ENCODE measurements at places on chromosomes 16 and 17.

- DNase-seq = no peak
Measured at GRCh38 chr16:4060009-4060408, 56.2 kb downstream of the ADCY9 start.

- DNase-seq = no peak
Measured at GRCh38 chr16:81237282-81237681, 1.2 kb upstream of the BCO1 start.

GRCh38 chr17:55005520-55005919 is 37.0 kb downstream of the STXBP4 start:
- DNase-seq = no peak

GRCh38 chr16:61002479-61003204 is 1033.6 kb downstream of the CDH8 start:
- no peak for DNase-seq

GRCh38 chr16:7278636-7279035 is 54.0 kb upstream of the RBFOX1 start:
- no peak for DNase-seq

GRCh38 chr16:70604407-70605282 is 41.7 kb upstream of the IL34 start:
- no peak for DNase-seq

DNA sequence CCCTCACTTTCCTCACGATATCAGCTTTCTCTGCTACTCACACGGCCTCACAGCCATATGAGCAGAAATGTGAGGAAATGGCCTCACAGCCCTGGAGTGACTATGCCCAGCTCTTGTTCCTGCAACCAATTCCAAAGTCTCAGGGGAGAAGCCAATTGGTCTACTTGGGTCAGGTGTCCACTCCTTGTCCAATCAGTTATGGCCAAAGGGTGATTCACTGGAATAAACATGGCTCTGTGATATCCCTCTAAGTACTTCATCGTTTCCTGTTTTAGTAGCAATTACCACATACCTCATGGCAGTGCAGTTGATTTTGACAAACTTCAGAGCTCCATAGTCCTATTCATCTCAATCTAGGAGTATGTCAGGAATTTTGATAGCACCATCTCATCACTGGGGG is 195.4 kb downstream of the KATNIP start:
- no peak for DNase-seq

DNA sequence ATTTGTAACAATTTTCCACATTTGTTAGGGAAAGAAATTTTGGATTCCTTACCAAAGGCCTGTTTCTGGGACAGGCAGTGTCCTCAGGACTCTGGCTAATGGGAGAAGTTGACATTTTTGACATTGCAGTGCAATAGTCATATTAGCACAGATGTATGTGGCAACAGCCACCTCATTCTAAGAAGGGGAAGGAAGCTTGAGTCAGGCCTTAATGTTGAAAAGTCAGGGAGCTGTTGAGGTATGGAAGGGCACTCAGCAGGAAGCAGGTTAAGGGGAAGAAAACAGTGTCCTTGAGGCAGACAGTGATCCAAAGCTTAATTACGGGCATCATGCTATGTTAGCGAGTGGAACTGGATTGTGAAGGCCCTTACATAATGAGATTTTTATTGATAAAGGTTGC is 20.9 kb downstream of the AKTIP start:
- DNase-seq = no peak

GRCh38 chr17:77546772-77547241 is 406.0 kb downstream of the SEC14L1 start:
- DNase-seq = no peak

GRCh38 chr16:11950388-11950787 is 8.5 kb upstream of the NPIPB2 start:
- no peak for DNase-seq

DNA sequence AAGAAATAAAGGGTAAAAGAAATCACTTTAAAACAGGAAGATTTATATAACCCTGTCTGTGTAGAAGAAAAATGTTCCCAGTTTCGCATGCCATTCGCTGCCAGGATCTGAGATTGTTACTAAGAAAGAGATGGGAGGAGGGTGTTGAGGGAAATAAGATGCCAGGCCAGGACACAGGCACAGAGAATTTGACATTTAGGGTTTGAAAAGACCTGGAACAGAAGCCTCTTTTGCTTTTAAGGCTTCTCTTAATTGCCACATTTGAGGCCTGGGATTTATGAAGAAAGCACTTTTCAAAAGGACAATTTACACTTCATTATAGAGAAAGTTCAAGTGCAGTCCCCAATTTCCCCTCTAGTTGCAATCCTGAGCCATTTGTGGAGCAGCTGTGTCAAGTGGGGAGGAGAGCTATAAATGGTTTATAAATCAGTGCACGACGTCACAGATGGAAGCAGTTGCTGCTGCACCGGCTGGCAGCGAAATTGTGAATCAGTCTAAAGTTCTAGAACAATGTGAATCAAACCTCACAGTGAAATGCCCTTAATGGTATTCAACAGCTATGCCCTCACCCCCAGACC is 26.5 kb upstream of the C16orf87 start:
- DNase-seq = no peak

- no peak for DNase-seq
Measured at GRCh38 chr17:27418366-27418615, 38.0 kb upstream of the KSR1 start.

GRCh38 chr16:83652943-83653342 is 154.8 kb upstream of the HSBP1 start:
- no peak for DNase-seq

DNA sequence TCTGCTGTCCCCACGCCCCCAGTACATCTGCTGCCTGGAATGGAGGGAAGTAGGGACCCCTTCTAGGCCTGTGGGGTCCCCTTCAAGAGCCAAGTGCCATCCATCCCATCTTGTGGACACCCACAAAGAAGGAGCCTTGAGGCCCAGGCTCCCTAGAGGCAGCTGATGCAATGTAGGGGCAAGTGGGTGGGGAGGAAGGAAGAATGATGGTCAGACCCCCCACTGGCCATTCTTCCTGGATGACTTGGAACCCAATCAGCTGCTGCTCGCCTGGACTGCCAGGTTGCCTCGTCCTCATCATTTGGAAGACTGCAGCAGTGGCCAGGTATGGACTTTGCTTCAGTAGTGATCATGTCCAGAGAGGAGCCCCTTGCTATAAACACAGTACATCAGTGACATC is 48.9 kb downstream of the SMPD3 start:
- DNase-seq = no peak

- DNase-seq = no peak
Measured at GRCh38 chr17:72244956-72245355, 124.1 kb downstream of the SOX9 start.

DNA sequence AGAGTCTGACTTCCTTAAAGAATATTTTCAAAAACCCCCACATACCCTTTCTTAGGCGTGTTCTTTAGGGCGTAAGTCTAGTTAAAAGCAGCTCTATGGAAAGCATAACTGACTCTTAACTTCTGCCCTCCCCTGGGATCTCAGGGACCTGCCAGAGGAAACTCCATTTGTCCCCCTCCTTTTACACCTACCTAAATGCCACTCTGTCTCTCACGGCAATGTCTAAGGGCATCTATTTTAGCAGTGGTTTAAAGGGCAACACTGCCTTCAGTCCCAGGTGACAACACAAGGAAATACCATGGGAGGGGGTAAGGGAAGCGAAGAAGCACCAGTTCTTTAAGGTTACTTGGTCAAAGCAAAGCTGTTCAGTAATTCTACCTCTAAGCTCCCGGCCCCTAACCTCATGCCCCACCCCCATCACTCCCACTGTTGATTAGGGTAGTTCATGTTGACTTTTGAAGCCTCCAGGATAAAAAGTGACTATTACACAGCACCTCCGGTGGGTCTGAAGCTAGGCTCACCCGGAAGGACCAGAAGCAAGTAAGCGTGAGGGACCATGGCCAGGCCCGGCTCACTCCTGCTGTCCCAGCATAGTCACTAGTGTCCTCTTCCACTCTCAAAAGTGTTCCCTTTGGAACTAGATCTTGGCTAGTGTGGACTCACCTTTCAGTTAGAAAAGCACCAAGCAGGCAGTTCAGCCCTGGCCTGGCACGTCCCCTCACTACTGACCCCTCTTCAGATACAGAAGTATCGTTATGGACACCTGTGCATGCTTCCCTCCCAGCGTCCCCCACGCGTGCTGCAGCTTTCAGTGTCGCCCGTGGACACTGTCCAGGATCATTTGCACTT is 47.1 kb downstream of the CYTH1 start:
- no peak for DNase-seq

DNA sequence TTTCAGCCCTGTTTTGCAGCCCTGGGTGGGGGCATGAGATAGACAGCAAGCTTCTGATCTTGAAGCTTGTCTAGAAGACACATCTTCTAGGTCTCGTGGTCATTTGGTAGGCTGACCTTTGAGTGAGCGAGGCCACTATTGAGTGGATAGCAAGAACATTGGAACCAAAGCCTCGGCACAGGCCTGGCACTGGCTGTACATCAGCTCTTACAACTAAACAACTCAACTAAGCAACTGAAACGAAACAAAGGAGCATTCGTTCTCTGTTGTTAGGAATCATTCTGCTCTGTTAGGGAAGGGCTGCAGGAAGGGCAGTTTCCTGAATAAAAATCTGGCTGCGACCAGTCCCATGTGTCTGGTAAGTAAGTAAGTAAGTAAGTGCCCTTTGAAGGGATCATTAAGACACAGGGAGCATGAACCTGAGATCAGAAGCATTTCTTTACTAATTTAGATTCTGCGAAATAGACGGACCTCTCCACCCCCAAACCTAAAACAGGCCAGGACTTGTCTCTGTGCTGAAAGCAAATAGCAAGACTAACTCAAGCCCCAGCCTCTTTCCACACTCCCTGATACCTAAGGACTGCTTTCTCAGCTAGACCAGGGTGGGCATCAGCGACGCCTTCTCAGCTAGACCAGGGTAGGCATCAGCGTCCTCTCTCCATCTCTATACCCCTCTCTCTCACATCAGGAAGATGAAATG is 22.7 kb downstream of the CYB561 start:
- no peak for DNase-seq

DNA sequence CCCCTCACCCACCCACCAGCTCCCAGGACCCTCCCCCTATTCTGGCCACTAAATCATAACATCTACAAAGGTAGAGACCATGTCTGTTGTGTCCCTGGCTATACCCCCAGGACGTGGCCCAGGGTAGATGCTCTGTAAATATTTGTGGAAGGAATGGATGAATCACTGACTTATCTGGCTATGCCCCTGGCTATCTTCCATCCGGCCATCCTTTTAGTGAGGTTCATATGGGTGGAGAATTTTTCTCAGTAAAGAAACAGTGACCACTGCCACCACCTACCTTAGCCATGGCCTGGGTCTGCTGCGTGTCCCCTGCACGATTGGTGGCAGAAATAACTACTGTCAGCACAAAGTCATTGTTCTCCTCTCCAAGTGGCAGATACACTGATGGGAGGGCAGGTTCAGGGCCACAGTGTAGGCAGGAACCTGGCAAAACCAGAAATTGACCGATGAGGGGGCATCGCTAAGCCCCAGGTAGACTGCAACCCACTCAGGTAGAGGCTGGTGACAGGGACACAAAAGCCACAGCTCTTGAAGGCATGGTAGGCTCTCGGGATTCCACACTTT is 63.1 kb upstream of the BCO1 start:
- DNase-seq = no peak

- DNase-seq = no peak
Measured at GRCh38 chr16:86038926-86039310, 140.0 kb downstream of the IRF8 start.

GRCh38 chr17:72185564-72185963 is 64.7 kb downstream of the SOX9 start:
- no peak for DNase-seq

GRCh38 chr17:31378638-31379037 is 12.8 kb upstream of the RAB11FIP4 start:
- DNase-seq = no peak

DNA sequence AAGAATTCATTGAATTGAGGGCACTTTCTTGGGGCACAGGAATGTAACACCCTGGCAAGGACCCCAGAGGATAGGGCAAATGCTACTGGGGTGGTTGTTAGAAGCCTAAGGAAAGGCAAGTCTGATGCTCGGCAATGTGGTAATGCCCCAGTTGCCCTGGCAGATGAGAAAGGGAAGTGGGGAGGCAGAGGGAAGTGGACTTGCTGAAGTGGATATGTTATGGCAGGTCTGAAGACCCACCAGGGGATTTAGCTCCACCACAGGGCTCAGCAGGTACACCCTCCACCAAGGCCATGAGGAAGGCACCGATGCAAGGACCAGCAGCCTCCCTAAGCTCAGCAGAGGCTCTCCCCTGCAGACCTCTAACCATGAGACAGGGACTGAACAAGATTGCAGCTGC is 184.8 kb downstream of the IRX5 start:
- no peak for DNase-seq

GRCh38 chr16:49744244-49745220 is 111.4 kb downstream of the ZNF423 start:
- no peak for DNase-seq
